ENCODE measurements at places on chromosomes 5 and 9. TPM values are rescaled to one million over a fixed set of nuclear protein-coding genes. Genes with fewer than 3 reads are reported as not detected.
A peak's percentile ranks its signal among the peaks of the same experiment; 100 is the strongest.

Gene DDX4
- not detected for total RNA-seq

Gene PCDHGA10
- 11.1 TPM for total RNA-seq

Gene PCDHB13
- 8.0 TPM for total RNA-seq

Gene CNTNAP3
- total RNA-seq: 31.8 TPM

GRCh38 chr5:1184481-1184880 is 16.9 kb upstream of the SLC6A19 start:
- no peaks in the 10 kb centered on the region for H3K27me3 ChIP-seq
- H3K27ac ChIP-seq: no peak overlapping the region
- no peak overlapping the region for H3K4me3 ChIP-seq
- H3K4me1 ChIP-seq: no peaks in the 10 kb centered on the region
- no peak for DNase-seq

DNA sequence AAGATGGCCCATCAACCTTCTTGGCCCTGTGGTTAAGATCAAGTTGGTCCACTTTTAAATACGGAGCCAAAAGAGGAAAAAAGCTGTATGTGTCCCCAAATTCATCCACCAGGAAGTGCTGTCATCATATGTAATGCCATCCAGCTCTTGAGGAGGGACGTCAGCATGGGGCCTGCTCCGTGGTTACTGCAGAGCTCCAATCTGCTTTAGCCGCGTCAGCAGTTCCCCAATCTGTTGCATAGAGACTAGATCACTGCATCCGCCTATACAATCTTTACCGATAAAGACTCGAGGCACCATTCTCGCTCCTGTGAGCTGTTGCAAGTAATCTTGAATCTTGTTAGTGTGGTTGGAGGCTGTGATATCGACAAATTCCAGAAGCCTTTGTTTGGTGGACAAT is 65.7 kb downstream of the GABRA6 start:
- no peak for DNase-seq
- no peak overlapping the region for H3K4me3 ChIP-seq
- H3K27me3 ChIP-seq: no peaks in the 10 kb centered on the region
- H3K36me3 ChIP-seq: no peaks in the 10 kb centered on the region
- H3K27ac ChIP-seq: no peak overlapping the region
- no peaks in the 10 kb centered on the region for H3K4me1 ChIP-seq

DNA sequence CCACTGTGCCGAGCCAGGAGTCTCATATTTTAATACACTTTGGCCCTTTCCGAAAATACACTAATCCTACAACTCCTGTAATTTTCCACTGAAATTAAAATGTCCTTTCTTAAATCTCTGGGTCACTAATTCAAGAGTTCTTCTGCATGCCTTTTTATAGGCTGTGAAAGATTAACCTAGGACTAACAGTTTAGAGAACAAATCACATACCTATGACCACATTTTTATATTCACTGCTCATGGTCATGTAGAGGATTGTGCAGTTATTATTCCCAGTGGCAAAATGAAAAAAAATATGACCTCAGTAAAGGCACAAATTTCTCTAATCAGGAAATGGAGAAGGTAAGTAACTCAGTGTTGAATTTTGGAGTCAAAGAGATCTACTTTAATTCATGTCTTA is 33.4 kb downstream of the SLCO4C1 start:
- no peaks in the 10 kb centered on the region for H3K36me3 ChIP-seq
- no peaks in the 10 kb centered on the region for H3K4me1 ChIP-seq
- H3K4me3 ChIP-seq: no peak overlapping the region

DNA sequence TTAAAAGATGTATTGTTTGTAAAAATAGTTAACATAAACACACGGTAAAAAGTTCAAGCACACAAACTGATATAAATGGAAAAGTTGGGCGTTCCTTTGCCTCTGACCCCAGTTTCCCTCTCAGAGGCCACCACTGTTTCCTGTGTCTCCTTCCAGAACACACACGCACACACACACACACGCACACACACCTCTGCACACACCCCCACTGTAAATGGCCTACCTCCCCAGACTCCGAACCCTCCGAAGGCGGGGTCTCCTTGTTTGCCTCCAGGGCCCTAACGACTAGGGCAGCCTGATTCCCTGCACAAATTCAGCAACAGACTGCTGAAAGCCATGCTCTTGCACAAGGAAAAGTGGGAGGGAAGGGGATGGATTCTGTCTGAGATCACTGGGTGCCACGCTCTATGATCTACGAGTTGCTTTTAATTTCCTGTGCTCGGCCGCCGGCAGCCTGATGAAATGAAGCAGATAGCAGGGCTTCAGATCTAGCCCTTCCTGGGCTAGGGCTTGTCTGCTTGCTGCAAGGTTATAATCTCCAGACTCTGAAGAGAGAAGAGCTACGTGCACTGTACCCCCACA is 184.0 kb upstream of the IL12B start:
- H3K4me1 ChIP-seq: peaks cover 68% of the 10 kb centered on the region
- no peak overlapping the region for H3K4me3 ChIP-seq
- H3K27me3 ChIP-seq: no peaks in the 10 kb centered on the region
- DNase-seq: no peak
- no peaks in the 10 kb centered on the region for H3K36me3 ChIP-seq

DNA sequence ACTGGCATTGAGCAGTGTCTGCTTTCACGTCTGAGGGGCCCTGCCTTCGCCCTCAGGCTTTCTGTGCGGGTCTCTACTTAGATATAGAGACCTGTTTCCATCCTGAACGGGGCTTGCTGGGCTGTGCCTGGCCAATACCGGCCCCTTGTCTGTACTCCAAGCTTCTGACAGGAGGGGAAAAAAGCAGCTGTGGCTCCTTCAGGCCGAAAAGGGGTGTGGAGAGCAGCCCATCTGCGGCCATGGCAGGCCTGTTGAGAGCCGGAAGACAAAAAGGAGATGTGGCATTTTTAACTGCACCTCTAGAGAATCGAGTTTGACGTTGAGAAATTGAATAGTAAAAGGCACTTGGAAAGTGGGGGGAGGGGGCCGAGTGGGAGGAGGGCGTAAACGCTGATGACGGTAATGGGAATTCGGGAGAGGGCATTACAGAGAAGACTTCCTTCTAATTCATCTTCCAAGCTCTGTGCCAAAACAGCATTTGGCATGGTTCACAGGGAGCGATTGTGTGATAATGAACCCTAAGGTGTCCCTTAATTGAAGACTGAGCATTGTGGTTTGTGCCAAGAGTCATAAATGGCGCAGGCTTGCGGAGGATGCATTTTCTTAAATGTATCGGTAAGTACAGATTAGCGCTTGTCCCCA is 25.1 kb upstream of the PRDM12 start:
- H3K27ac ChIP-seq: no peak overlapping the region
- no peaks in the 10 kb centered on the region for H3K27me3 ChIP-seq
- no peak for DNase-seq
- no peaks in the 10 kb centered on the region for H3K4me1 ChIP-seq
- H3K36me3 ChIP-seq: peaks cover 33% of the 10 kb centered on the region

DNA sequence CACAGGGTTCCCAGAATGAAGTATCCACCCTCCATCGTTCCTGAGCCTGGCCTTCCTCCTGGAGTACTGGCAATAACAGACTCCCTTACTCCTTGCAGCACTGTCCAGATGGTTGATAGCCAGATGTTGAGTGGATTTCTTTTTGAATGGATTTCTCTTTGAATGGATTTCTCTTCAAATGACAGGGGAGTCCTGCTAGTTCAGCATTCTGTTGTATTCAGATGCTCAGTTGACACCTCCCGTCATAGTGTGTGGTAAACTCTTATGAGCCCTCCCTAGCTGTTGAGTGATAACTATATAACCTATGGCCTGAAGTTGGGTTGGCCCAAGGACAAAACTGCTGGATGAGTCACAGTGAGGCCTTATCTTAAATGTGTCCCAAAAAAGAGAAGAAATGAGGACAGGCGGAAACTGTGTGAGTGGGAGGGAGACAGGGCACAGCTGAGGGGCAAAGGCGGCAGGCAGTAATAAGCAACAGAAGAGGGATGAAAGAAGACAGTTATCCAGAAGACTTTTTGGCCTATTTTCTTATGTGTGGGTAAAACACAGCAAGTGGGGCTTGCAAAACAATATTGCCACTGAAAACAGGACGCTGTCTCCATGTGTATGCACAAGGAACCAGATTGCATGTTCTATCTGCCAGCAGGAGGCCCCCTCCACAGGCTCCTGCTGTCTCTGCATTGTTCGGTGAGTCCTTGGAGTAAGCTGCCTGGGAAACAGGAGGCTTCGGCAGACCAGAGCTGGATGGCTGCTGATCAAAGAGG is 209.5 kb upstream of the S1PR3 start:
- H3K4me3 ChIP-seq: no peak overlapping the region
- DNase-seq: no peak
- H3K27ac ChIP-seq: peak overlapping the region; percentile 51

DNA sequence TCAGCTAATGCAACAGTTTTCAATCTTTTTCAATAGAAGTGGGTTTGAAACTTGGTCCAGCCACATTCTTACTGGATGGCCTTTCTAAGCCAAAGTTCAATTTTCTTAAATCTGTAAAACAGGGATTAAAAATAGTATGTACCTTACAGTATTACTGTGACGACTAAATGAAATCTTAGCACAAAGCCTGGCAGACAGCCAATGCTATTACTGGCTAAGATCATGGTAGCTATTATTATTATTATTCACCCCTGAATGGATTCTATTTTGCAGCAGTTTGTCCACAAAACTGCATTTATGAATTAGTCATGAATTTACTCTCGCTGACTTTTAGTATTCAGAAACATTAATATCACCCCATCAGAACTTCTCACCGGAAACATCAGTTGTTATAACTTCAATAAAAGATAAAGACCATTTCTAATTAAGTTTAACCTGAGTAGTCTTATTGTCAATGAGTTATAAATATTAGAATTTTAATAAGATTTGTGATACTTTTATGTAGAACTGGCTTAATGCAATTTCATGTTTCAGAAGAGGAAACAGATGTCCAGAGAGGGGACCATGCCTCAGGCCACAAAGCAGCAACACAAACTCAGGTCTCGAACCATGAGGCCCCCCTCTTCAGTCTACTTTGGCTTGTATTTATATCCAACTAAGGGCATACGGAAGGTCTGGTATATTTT is 468.2 kb downstream of the ARHGEF28 start:
- DNase-seq: peak; percentile 28
- H3K36me3 ChIP-seq: no peaks in the 10 kb centered on the region
- H3K4me1 ChIP-seq: peaks cover 20% of the 10 kb centered on the region
- no peaks in the 10 kb centered on the region for H3K27me3 ChIP-seq

GRCh38 chr5:160470437-160471361 is 49.0 kb downstream of the PTTG1 start:
- no peaks in the 10 kb centered on the region for H3K27me3 ChIP-seq
- DNase-seq: no peak
- no peaks in the 10 kb centered on the region for H3K36me3 ChIP-seq
- H3K4me3 ChIP-seq: no peak overlapping the region
- H3K4me1 ChIP-seq: peaks cover 28% of the 10 kb centered on the region

GRCh38 chr5:134138416-134139376 is 24.2 kb downstream of the TCF7 start:
- no peaks in the 10 kb centered on the region for H3K4me1 ChIP-seq
- no peak overlapping the region for H3K27ac ChIP-seq

DNA sequence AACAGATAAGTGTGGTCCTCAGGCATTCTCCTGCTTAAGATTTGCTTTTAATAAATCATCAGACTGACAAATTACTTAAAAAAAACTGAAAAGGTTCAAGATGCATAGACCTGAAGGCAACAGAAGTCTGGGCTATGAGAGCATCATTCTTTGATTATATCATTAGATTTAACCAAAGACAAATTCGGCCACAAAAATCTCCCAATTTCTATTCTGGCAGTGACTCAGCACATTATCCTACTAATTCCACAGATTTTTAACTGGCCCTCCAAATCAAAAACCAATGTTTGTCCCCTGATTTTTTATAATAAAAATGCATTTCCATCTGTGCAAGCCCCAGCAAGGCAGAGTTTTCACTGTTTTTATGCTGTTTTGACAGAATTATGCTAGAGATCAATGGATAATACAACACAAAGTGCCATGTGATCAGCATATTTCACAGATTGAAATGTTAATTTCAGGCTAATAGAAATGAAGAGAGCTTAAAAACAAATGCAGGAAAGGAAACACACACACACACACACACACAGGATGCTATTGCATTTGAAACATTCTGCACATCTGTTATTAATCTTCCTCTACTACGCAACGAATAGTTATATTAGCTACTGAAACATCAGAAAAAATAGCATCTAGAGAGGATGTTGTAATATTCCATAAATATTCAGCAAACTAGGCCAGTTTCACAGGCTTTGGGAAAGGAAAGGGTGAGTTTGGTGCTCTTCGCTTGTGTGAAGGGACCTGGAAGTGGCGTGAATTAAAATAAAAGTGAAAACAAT is 177.6 kb upstream of the ST8SIA4 start:
- no peak overlapping the region for H3K4me3 ChIP-seq
- DNase-seq: no peak
- H3K27me3 ChIP-seq: no peaks in the 10 kb centered on the region
- H3K36me3 ChIP-seq: no peaks in the 10 kb centered on the region
- no peak overlapping the region for H3K27ac ChIP-seq

DNA sequence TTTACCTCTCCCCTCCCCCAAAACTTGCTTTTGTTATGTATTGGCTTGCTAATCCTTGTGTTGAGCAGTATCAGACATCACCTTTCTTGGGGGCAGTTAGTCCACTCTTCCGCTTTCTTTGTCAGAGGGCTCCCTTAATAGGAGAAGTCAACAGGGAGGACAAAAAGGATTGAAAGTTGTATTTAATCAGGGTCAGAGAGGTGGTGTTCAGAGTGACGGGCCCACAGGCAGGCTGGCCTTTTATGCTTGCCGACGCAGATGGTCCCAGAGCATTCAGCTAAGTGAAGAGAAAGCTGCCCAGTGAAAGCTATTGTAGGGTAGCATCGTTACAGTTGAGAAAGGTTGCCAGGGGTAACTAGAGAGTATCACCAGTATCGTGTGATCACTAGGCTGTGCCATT is 131.1 kb downstream of the ZCCHC7 start:
- peaks cover 5% of the 10 kb centered on the region for H3K4me1 ChIP-seq
- no peak overlapping the region for H3K4me3 ChIP-seq
- H3K36me3 ChIP-seq: no peaks in the 10 kb centered on the region
- H3K27me3 ChIP-seq: no peaks in the 10 kb centered on the region

DNA sequence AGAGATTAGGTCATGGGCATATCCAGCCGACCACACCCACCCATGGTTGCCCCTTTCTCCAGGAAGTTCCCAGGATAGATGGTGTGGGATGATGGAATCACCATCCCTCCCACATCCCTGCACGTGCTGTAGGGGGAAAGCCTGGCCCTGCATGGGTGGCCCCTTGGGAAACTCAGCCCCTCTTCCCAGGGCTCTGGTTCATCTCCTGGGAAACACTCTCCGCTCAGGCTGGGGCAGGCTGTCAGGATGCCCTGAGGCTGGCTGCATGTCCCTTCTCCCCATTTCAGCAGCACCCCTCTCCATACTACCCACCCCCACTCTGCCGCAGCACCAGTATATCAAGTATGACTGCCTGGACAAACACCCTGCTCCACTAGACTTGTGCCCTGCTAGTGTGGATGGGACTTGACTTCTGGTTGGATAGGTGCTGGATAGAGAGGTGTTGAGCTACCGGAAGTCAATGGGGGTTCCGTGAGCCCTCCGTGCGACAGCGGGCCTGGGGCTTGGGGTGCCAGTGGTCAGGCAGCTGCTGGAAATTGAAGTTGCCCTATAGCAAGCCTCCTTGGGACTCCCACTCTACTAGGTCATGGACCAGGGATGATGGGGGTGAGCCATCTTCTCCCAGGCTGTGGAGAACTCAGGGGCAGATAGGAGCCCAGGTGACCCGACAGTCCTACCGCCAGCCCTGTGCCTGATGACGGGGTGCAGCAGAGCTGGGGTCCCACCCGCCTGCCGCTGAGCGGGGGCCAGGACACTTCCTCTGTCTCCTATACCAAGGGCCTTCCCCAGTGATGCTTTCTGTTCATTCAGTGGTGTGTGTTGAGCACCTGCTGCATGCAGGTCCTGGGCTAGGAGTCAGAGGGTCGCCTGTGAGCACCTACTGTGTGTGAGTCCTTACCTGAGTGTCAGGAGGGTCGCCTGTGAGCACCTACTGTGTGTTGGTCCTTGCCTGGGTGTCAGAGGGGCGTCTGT is 69.4 kb upstream of the COL5A1 start:
- DNase-seq: no peak
- no peak overlapping the region for H3K27ac ChIP-seq
- H3K4me3 ChIP-seq: no peak overlapping the region
- H3K4me1 ChIP-seq: no peaks in the 10 kb centered on the region
- H3K27me3 ChIP-seq: no peaks in the 10 kb centered on the region
